ENCODE measurements at places on chromosomes 3 and 15.

GRCh38 chr15:90465140-90465929 is 64.4 kb upstream of the CRTC3 start:
- DNase-seq, result no peak

DNA sequence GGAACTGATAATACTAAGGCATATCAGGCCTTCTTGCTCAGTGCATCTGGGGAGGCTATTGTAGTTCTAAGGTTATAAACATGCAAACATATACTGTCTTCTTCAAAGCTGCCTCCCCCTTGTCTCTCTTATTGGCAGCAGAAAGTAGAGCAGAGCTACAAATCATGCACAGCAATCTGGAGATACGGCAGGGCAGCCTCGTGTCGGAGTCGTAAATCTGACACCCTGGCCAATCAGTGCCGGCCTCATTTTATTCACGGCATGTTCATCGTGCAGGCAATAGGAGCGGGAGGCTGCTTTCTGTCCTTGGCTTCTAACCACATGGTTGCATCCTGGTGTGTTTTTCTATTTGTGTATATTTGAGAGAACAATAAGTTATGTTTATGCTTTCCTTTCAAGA is 300.2 kb upstream of the CNTN6 start:
- DNase-seq, result no peak

- DNase-seq, result no peak
Measured at GRCh38 chr3:3907023-3907422, 107.8 kb downstream of the LRRN1 start.

- DNase-seq, result no peak
Measured at GRCh38 chr3:4889896-4890295, 89.3 kb upstream of the BHLHE40 start.

DNA sequence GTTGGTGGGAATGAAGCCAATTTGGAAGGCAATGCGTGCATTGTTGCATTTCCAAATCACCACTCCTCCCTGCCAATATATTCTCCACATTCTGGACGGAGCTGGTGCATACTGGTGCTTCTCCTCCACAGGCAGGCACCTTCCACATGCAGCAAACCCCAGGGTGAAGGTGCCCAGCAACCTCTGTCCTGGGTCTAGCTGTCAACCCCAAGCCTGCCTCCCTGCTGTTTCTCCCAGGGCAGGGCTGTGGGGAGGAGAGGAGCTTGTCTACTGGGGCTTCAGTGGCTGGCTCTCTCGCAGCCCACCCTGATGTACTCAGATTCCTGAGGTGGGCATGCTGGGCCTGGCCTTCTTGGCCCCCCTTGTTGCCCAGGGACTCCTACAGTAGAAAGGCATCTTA is 20.1 kb downstream of the GASK1A start:
- DNase-seq, result no peak

DNA sequence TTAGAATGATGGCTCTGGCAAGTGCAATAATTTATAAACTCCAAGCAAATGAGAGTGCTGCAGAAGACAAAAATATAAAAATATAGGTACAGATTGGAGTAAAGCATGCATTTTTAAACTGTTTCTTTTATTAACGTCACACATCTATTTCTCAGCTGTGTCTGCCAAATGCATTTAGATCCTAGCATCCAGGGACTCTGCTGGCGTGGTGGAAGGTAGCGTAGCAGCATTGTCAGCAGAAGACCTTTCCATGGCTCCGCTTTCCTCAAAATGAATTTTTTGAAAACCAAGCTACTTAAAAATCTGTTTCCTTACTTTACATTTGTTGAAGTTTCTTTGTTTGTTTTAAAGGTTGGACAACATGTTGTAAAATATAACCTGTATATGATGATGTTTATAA is 16.3 kb upstream of the ATP10A start:
- DNase-seq, result no peak

- DNase-seq, result no peak
Measured at GRCh38 chr15:29593629-29594028, 228.6 kb downstream of the TJP1 start.

- no peak for DNase-seq
Measured at GRCh38 chr3:175304404-175304803, 445.3 kb downstream of the NAALADL2 start.

- DNase-seq, result no peak
Measured at GRCh38 chr3:181699171-181699903, 12.4 kb upstream of the SOX2 start.

GRCh38 chr15:92579486-92579885 is 76.1 kb downstream of the FAM174B start:
- no peak for DNase-seq

GRCh38 chr3:171660188-171660587 is 150.1 kb downstream of the PLD1 start:
- no peak for DNase-seq

GRCh38 chr3:64437131-64437530 is 211.9 kb upstream of the PRICKLE2 start:
- DNase-seq, result no peak

GRCh38 chr3:123459862-123460261 is 11.0 kb upstream of the ADCY5 start:
- no peak for DNase-seq

GRCh38 chr3:70138606-70139005 is 139.1 kb downstream of the SAMMSON start:
- no peak for DNase-seq

DNA sequence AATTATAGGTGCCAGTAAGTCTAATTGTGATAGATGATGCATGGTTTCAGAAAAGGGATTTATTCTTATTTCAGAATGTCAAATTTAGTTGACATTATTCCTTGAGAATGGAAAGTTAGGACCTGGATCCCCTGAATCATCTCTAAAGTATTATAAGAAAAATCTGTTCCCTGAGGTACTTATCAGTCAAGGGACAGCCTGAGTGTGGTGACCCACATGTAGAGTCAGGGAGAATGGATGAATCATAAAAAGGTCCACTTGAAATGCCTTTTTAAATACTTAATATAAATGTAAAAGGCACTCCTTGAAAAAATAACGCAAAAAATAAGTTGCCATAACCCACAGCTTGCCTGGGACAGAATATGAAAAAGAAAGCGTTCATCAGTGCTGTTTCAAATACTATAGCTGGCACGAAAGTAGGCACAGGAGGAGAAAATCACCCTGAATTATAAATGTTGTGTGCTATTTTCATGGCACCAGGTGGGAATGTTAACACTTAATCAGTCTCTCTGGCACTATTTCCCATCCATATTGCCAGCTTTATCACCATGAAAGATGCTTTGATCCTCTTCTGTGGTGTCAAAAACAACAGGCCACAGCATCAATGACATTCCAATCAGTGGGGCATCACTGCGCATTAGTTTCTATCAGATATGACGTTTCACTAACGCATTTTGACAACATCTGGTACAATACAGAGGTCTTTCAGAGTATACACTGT is 208.5 kb downstream of the EPHA3 start:
- no peak for DNase-seq

- no peak for DNase-seq
Measured at GRCh38 chr15:65868546-65869125, 655 bp upstream of the RAB11A start.

DNA sequence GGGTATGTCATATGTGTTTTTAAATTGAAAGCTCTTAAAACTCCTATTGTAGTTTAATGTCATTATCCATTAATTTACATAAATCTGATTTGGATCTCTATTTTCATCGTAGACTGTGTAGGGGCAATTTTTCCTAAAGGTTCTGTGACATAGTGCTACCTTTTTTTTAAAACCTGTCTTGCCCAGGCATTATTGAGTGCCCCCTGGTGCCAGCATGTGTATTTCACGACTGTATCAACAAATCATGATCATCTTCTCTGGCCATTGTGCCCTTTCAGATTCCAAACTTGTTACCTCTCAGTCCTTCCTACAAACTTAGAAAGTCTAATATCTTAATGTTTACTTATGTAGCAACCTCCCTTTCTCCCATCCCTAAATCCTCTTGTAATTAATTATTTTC is 97.2 kb upstream of the FLNB start:
- DNase-seq, result no peak

DNA sequence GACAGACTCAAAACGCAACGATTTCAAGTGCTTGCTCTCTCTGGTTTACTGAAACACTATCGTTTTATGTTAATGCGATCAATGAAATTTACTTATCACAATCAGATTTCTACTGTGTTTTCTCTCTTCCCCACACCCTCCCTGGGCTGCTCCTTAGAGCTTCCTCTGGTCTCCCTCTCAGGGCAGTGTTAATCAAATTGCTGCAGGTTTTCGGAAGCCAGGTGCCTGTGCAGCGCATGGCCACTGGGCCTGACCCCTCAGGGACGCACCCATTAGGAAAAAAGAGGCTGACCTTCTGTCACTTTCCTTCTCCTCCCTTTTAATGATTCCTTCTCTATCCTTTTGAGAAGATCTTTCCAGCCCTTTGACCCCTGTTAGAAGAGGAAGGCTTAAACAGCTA is 134.5 kb upstream of the ONECUT1 start:
- no peak for DNase-seq

DNA sequence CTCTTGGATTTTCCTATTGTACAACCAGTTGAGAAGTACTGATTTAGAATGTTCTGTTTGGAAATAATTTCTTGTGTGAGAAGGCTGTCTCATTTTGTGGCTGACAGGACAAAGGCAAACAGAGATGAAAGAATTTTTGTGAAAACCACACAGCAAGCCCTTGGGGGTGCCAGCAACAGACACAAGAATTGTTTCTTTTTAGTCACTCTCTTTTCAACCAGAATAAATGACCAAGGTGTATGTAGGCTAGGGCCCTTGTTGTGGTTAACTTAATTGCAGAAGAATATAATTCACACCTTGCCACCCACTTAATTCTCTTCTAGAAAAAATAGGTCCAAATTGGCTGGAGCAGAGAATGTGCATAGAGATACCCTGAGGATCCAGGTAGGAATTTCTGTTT is 329.4 kb upstream of the TBC1D5 start:
- no peak for DNase-seq

GRCh38 chr3:155411500-155412223 is 118.2 kb upstream of the STRIT1 start:
- DNase-seq, result no peak

DNA sequence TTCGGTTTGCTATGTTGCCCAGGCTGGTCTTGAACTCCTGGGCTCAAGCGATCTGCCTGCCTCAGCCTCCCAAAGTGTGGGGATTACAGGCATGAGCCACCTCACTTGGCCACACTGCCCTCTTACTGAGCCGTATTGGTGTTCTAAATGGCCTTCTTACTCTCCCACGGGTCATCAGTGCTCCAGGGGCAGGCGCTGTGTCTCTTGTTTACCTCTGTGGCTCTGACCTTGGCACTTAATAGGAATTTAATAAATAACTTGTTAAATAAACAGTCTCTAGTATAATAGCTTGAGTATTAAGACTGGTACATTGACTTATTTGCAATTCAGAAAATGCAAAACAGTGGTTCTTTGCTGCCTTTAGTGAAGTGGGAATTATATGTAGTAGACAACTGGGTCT is 13.7 kb downstream of the FLNB start:
- no peak for DNase-seq

DNA sequence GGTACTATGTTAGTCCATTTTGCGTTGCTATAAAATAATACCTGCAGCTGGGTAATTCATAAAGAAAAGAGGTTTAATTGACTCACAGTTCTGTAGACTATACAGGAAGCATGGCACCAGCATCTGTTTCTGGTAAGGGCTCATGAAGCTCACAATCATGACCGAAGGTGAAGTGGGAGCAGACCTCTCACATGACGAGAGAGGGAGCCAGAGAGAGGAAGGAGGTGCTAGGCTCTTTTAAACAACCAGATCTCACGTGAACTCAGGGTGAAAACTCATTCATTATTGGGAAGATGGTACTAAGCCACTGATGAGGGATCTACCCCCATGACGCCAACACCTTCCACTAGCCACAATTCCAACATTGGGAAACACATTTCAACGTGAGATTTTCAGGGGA is 301.7 kb upstream of the MDFIC2 start:
- DNase-seq, result no peak

- no peak for DNase-seq
Measured at GRCh38 chr15:58283302-58283701, 145.1 kb downstream of the AQP9 start.

GRCh38 chr3:83002869-83003445 is 1241.5 kb upstream of the GBE1 start:
- DNase-seq, result no peak

DNA sequence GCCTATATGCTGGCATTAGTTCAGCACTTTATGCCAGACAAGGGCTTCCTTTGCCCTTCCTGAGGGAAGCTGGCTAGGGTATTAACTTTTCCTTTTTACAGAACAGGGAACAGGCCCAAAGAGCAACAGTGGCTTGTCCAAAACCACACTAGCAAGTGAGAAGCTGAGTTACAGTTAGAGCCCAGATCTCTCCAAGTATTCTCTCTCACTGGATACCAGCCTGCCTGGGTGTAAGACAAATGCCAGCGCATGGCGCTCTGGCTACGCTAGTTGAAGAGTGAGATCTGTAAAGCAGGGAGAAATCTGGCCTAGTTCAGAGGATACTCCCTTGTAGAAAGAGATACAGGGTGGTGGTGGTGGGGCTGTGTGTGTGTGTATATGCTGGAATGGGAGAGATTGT is 38.4 kb downstream of the RAB11A start:
- DNase-seq, result no peak

DNA sequence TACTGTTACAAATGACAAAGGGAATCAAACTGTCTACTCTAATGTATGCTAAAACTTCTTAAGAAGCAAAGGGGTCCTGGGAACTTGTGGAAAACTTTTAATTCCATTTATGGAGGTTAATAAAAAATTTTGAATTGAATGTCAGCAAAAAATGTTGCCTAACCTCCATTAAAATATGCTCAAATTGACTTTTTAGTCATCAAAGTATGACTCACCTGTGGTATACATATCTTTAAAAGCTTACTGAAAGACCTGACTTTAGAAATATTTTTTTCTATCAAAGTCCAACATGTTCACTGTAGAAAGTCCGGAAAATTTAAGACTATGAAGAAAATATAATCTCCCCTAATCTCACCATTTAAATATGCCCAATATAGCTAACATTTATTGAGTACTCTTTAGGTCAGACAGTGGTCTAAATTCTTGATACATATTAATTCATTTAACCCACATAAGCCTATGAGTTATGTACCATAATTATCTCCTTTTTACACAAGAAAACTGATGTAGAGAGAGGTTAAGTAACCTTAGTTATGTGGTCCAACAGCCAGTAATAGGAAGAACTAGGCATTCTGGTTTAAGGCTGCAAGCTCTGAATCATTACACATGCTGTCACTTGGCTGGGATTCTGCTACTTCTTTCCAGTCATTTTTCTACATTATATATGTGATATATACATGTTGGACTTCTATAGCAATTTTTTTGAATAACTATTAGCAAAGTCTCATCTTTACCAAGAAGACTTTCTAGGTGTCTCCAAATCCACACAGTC is 83.6 kb downstream of the PDZRN3 start:
- no peak for DNase-seq

DNA sequence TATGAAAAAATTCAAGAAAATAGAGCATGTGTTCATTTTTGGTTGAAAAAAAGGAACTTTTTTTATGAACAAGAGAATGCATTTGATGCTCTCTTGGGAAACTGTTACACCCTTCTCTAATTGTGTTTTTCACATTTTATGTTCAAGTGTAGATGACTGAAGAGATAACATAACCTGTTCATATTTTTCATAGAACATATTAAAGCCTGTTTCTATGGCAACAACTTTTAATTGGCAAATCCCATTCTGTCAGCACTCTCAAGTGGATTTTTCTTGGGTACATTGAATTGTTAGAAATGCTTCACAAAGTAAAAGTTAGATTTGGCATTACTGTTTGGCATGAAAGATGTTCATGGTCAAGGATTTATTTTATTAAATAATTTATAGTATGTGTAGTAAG is 117.5 kb downstream of the MBNL1 start:
- no peak for DNase-seq

- DNase-seq, result no peak
Measured at GRCh38 chr3:175619369-175619768, 760.2 kb downstream of the NAALADL2 start.

GRCh38 chr3:170523248-170523647 is 62.6 kb downstream of the SLC7A14 start:
- DNase-seq, result no peak
